ENCODE measurements at places on chromosomes 13 and 19.

- no peak for DNase-seq
Observed at GRCh38 chr13:40149611-40150274, 494.3 kb downstream of the COG6 start.

DNA sequence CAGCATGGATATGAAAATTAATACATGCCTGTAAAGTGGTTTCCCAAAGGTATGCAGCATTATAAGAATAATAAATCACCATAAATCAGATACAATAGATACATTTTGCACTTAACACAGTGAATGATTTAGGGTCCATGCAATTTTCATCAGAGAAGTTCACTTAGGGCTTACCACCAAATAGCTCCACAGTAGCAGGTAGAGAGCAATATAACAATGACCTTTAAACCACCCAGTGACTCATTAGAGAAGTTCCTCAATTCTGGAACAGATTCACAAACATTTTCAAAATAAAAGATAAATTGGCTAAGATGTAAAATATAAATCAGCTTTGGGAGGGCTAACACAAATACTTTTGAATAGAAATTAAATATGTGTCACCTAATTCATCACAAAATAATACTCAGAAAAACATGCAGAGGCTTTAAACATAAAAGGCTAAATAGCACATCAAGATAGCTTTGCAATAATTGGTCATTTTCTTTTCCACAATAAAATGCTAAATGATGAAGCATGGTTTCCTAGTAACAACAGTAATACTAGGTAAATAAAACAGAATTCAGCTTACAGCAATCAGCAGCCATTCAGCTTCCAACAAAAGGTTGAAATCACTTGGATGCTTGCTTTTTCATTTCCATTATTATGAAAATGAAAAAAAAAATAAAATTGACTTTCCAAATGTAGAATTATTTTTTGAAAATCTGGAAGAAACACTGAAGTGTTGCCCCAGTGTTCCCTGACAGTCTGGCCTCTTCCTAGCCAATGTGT lies 84.3 kb upstream of the NBEA start:
- DNase-seq, result no peak

- DNase-seq, result no peak
Observed at GRCh38 chr13:24670961-24671381, 9.2 kb upstream of the ATP12A start.

DNA sequence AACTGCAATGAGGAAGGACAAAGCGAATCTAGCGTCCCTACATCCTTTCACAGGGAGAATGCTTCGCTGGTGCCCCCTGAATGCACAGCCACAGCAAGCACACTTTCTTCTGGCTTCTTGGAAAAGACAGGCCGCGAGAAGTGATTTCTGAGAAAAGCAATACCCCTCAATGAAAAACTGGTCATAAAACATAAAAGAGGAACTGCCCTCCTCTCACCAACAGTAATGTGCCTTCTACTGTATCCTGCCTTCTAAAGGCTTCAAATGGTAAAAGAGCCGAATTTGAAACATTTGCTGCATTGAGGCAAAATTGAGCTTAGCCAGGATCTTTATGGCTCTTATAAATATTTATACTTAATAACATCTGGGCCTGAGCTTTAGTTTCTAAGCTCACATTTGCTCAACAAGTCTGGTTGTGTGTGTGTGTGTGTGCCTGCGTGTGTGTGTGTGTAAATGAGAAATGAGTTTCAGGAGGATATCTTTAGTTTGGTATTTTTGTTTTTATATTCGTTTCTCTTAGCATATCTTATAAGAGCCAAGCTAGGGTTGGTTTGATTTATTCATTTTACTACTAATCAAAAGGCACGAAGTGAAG lies 246.1 kb upstream of the MAB21L1 start:
- no peak for DNase-seq

DNA sequence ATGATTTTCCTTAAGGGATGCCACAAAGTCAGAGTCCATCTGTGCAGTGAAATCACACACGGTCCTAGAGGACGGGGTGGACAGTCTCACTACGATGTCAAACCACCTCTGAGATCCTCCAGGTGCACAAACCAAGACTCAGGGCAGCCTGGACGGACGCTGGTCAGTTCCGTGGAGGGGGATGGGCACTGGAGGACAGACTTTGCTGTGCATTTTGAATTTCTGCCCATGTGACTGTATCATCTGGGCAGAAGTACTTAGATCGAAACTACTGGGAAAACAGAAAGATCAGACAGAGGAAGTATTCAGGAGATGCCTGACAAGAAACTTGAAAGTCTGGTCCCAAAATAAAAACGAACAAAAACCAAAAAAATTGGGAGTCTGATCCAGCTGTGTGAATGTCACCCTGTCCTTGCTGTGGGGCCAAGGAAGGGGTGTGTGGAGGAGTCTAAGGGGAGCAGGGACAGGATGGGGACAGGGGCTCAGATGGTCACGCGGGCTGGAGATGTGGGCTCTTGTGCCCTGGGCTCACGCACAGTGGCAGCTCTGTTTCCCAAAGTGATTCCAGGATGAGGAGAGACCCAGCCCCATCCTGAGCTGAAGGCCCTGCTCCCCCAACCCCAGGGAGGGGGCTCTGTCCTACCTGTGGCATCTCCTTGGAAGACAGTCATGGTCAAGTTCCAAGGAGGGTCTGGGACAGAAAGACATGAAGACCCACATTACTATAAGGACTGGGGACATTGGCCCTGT lies 1.5 kb downstream of the SIGLEC8 start:
- no peak for DNase-seq

DNA sequence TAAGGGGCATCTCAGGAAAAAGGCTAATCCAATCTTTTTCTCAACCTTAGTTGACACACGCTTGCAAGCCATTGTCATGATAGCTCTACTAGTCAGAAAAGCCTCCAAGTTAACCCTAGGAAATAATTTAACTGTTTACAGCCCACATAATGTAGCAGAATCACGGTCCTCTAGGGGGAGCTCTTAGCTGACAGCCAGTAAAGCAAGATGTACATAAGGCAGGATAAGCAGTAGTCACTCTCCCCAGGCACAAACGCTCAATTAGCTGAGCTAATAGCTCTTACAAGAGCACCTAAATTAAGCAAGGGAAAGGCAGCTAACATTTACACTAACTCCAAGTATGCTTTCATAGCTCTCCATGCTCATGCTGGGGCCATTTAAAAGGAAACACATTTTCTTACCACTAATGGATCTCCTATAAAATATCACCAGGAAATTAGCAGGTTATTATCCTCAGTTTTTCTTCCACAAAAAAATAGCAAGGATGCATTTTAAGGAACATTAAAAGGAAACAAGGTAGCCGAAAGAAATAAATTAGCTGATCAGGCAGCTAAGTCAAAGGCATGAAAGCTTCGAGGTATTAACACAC lies 33.7 kb upstream of the ZSCAN5A start:
- DNase-seq, result no peak

DNA sequence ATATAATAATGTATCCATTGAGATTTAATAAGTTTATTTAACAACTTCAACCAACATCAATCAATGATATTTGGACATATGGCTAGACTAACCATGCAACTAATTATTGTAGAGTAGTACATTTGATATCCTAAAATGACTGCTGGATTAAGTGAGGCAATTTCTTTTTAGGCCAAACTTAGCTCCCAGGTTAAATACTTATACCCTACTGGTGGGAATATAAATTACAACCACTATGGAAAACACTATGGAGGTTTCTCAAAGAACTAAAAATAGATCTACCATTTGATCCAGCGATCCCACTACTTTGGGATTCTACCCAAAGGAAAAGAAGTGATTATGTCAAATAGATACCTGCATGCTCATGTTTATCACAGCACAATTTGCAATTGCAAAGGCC lies 345.8 kb downstream of the RBM26 start:
- no peak for DNase-seq

DNA sequence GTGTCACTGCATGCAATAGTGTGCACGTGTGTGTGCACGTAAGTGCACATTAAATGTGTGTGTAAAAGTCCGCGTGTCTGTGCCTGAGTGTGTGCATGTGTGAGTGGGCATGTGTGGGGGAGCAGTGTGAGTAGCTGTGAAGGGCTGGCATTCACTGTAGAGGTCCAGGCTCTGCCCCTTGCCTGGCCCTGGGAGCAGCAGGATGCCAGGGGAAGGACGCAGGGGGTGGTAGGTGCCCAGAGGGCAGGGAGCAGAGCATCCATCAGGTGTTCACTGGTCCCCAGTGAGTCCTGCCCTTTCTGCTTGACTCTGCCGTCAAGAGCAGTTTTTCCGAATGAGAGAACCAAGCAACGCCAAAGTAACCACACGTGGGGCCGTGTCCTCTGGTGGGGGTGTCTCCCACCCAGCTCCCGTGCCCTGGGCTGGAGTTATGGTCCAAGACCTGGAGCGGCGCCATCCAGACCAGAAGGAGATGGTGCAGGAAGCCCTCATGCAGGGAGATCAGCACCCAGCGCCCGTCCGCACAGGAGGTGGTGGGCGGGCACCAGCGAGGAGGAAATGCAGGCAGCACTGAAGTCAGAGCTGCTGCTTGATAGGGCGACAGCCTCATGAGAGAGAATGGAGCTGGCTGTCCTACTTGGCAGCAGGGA lies 68.5 kb downstream of the TEX29 start:
- no peak for DNase-seq

GRCh38 chr19:57689750-57690149 lies 8.0 kb downstream of the ZNF551 start:
- no peak for DNase-seq

DNA sequence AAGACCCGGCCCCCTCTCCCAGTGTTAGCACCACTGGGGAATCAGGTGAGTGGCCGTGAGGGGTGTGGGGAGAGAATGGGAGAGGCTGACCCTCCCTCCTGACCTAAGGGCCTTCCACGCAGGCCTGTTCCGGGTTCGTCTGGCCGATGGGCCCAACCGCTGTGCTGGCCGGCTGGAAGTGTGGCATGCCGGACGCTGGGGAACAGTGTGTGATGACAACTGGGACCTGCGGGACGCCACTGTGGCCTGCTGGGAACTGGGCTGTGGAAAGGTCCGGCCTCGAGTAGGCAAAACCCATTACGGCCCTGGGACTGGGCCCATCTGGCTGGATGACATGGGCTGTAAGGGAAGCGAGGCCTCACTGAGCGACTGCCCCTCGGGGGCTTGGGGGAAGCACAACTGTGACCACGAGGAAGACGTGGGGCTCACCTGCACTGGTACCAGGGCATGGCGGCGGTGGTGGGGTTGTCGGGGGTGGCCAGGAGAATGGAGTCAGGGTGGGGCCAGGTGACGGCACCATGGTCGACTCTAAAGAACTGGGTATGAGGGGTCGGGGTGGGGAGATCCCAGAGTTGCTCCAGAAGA lies 12.2 kb downstream of the SSC5D start:
- DNase-seq, result no peak

GRCh38 chr13:111629457-111629856 lies 309.0 kb downstream of the TEX29 start:
- DNase-seq, result no peak

GRCh38 chr19:41638641-41639081 lies 11.8 kb upstream of the CEACAM4 start:
- DNase-seq, result no peak

GRCh38 chr19:38392707-38393308 lies 4.3 kb downstream of the SPRED3 start:
- DNase-seq, result no peak

GRCh38 chr19:17086834-17087233 lies 11.3 kb downstream of the MYO9B start:
- no peak for DNase-seq

DNA sequence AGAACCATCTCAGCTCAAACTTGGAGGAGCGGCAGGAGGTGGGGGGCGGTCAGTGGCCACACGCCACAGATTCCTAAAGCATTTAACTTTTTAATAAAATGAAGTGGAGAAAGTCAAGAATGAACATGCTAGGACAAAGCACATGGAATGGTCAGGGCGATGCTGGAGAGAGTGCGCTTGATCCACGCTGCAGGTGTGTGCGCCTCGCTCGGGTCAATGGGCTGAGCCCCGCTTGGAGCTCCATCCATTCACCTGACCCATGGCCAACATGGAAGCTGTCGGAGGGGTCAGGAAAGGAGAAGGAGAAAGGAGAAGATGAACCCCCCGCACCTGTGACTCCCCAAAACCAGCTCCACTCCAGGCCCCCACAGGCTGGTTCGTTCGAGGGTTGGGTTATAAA lies 41.8 kb downstream of the SUGP2 start:
- DNase-seq, result no peak

DNA sequence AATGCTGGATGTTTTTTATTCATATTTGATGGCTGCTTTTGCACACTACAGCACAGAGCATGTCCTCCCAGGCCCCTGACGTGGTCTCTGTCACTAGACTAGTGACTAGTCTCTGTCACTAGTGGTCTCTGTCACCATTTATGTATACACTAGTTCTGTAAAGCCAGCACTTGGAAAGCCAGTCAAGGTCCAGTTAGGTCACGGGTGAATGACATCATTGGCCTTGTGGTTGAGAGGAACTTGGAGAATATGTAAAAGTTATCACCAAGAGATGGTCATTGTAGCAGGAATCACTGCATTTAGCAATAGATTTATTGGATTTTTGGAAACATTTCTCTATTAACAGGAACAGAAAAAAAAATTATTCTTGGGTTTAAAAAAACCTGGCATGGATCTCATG lies 72.9 kb downstream of the SHISA2 start:
- no peak for DNase-seq

DNA sequence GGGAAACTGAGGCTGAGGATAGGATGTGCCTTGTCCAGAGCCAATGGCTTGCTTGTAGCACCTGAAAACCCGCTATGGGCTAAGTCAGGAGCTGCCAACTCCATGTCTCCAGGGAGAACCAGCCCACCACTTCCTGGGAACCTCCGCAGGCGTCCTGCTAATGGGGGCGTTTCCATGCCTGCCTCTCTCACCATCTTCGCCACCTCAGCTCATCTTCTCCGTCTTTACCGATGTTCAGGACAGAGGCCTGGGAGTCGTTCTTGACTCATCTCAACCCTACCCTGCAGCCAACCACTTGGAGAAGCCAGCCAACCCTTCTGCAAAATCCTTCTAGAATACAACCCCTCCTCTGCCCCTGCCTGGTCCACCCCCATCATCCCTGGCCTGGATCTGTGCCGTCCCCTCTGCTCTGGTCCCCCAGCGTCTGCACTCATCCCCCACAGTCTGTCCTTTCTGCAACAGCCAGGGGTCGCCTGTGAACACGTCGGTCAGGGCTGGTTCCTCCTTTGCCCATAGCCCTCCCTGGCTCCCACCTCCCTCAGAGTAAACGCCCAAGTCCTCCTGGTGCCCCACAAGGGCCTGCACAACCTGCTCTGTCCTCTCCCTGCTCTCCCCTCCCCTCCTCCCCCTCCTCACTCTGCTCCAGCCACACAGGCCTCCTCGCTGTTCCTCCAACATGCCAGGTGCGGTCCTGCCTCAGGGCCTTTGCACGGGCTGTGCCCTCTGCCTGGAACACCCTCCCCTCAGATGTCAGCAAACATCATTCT lies 31.0 kb downstream of the PTPRS start:
- peak; percentile 59 for DNase-seq
